Suprapubic skin (tissue), 4 donors: ENCODE measurements at places on chromosomes 6 and 20. TPM values are rescaled to one million over a fixed set of nuclear protein-coding genes. Genes with fewer than 3 reads are reported as not detected.

- no peak for DNase-seq
Measured at GRCh38 chr6:44253307-44254101, 3.8 kb downstream of the SLC35B2 start.

DNA sequence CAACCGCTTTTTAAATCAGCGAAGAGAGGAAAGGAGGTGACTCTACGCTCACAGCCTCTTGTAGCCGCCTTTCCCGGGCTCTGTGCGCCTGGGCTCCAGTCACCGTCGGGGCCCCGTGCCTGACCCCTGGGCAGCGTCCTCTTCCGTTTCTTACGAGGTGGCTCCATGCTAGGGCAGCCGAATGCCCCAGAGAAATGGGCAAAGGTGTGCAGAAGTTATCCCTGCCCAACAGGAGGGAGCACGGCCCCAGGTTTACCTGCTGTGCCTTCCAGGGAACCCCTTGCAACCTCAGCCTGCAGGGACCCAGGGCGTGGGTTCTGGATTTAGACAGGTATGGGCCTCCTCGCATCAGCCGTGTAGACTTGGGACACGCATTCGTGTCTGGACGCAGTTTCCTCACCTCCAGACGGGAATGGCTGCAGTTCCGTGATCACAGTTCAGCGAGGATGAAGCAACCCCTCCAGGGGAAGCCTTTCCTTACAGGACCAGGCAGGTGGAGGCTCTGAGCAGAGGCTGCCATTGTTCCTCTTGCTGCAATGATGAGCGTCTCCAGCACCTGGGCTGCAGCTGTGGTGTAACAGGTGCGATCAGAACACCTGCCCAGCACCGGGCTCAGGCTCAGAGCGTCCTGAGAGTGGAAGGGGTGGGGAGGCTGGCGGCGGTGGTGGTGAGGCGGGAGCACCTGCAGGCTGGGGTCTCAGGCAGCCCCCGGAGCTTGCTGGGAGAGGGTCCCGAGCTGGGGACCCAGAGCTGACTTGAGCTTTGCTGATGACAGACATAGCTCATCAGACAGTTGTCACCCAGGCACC is 81.3 kb upstream of the BHLHE23 start:
- peak; percentile 39 for DNase-seq

- DNase-seq, result no peak
Measured at GRCh38 chr6:53741034-53741823, 53.6 kb upstream of the LRRC1 start.

GRCh38 chr6:6680526-6680925 is 92.0 kb downstream of the LY86 start:
- no peak for DNase-seq

- DNase-seq, result no peak
Measured at GRCh38 chr6:53333439-53334408, 15.0 kb downstream of the ELOVL5 start.

DNA sequence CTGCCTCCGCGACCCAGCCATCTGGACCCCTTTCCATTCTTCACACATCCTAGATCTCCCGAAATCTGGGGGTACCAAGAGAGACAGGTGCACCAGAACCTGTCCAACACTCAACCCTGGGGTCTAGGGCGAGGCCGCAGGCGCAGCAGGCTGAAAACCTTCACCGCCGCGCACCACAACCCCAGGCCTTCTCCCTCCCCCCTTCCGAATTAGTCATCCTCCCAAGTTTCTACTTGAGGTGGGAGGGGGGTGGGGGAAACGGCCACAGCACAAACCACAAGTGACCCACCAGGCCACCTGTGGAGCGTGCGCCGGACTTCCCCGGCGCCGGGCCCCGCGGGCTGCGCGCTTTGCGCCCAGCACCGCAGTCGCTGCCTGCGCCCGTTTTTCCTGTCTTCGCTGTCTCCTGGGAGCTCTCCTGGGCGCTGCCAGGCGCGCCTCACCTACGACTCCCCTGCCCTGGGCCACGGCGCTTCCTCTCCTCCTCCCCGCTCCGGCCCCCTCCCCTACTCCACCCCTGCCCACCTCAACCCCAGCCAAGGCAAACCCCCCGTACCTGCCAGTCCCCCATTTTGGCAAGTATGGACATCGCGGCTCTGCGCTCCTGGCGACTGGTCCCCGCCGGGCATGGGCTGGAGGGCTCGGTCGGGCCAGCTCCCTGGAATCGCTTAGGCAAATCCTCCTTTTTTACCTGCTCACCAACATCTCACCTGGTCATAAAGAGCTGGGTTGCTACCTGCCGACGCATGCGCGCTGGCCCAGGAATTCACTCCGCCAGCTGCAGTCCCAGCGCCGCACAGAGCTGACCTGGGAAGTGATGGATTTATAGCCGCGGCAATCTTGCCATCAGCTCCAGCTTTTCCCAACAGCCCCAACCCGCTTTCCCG is 4.2 kb upstream of the TFAP2A start:
- no peak for DNase-seq

DNA sequence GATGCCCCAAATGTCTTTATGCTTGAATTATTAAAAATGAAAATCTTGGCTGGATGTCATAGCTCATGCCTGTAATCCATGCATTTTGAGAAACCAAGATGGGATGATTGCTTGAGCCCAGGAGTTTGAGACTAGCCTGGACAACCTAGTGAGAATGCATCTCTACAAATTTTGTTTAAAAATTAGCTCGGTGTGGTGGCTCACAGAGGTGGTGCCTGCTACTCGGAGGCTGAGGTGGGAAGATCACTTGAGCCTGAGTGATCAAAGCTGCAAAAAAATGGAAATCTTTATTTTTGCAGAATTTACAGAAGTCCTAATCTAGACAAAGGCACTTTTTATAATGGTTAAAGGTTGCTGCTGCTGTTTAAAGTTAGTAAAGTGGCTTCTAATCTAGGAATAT is 20.0 kb upstream of the COL19A1 start:
- no peak for DNase-seq

GRCh38 chr6:128997880-128998279 is 114.9 kb downstream of the LAMA2 start:
- no peak for DNase-seq

The PGC gene
- not detected for total RNA-seq

GRCh38 chr6:133705731-133706130 is 183.2 kb upstream of the TCF21 start:
- no peak for DNase-seq

DNA sequence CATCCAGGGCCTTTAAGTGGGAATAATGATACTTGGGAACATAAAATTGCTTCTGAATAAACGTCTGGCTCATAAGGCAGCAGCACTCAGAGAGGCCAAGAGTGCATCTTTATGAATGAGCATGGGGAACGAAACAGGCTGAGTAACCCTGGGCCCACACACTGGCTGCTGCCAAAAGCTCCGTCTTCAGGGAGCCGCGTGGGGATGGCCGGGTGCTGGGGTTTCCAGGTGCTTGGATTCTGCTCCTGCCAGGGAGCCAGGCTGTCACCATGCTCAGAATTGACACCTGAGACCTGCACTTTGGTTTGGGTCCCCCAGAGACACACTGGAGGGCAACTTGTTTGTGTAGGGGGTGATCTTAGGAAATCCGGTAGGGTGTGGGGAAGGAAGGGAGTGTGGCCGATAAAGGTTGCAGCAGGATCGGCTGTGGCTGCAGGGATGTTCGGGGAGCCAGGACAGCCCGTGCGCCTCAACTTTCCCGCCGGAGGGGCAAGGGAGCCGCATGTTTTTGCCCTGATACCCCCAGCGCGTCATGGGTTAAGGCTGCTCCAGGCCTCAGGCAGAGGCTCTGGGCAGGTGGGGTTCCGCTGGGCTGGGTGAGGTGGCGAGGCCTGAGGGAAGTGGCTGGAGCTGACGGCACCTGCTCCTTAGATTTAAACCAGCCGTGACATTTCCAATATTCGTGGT is 101.8 kb downstream of the YTHDF1 start:
- peak; percentile 72 for DNase-seq

The FABP7 gene
- total RNA-seq, result 31.5 TPM

The SEMG1 gene
- total RNA-seq, result not detected

The ID4 gene
- total RNA-seq, result 135 TPM

GRCh38 chr6:37713529-37714119 is 15.9 kb upstream of the MDGA1 start:
- no peak for DNase-seq

DNA sequence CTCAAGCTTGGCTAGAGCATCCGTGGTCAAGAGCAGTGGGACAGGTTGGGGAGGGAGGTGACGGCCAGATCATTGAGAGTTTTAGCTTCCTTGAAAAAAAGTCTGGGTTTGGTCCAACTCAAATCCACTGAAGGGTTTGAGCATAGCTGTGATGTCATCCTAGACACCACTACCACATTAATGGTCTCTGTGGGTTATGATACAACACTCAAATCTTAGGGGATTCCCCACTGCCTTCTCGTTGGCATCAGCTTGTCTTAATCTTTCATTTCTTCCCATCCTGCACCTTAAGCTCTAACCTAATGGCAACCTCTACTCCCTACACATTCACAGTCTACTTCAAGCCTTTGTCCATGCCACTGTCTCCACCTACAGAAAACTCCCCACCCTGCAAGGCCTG is 77.3 kb downstream of the BMP6 start:
- no peak for DNase-seq

DNA sequence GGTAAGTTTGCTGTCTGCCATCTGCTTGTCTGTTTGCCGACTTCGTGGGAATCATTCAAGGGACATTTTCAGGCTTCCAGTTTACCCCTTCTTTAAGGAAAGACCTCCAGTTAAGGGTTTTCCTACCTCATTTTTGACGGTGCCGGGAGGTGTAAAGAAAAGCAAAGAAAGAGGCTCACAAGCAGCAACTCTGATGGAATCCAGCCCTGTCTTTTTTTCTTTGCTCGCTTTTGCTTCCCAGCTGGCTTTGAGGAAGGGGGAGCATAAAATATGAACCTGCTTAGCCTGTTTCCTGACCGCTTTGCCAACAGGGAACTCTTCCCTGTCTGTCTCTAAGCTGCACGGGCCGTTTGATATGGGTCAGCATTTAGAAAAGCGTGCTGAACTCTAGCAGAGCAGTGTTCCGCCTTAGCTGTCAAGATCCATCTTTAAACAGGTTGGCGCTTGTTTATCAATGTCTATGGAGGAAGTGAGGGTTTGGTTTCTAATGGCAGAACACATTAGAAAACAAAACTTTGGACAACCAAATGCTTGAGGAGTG is 13.8 kb downstream of the SYTL3 start:
- DNase-seq, result no peak

DNA sequence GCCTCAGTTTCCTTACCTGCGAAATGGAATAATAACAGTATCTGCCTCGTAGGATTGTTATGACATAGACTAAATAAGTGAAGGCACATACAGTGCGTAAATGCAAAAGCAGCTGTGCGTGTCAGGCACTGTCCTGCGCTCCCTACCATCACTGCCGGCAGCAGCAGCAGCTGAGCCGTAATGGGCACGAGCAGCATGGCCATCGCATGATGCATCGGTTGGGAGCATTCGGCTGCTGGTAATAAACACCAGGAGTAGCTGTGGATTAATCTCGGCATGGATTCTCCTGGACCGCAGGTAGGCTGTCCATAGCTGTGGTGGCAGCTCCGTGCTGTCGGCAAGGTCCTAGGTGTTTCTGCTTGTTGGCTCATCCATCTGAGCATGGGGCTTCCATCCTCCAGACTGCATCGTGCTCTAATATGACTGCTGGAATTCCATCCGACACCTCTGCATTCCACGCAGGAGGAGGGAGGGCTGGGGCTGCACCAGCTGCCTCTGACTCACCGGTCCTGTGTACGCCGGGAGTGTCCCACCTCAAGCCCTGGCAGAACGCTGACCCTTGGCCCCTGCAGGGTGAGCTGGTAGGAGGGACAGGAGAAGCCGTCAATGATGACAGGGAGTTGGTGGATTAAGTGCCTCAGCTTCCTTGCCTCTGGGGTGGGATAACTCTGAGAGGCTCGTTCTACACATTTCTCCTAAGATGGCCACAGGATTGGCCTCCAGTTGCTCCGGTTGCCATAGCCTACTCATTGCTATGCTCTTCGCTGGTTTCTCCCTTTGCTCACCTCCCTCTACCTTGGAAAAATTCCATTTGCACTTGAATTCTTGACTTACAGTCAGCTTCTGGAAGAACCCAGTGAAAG is 100.9 kb upstream of the PMEPA1 start:
- no peak for DNase-seq

- DNase-seq, result no peak
Measured at GRCh38 chr20:33663161-33664084, 1.3 kb downstream of the C20orf144 start.

DNA sequence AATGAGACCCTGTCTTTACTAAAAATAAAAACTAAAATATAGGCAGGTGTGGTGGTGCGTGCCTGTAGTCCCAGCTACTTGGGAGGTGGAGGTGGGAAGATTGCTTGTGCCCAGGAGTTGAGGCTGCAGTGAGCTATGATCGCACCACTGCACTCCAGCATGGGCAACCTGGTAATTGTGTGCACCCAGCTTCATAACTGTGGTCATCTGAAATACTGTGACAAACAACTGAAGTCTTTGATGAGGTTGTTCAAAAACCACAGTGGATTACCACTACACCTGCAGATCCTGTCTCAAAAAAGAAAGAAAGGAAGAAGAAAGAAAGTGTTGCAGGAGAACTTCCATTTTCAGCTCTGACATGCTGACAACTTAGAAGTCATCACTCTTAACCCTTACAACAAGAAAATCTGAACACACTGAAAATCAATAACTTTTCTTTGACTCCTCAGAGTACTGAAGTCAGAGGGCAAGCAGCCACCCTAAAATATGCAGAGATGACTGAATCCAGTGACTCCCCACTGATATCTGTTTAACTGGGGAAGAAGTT is 13.8 kb upstream of the ZBP1 start:
- no peak for DNase-seq

DNA sequence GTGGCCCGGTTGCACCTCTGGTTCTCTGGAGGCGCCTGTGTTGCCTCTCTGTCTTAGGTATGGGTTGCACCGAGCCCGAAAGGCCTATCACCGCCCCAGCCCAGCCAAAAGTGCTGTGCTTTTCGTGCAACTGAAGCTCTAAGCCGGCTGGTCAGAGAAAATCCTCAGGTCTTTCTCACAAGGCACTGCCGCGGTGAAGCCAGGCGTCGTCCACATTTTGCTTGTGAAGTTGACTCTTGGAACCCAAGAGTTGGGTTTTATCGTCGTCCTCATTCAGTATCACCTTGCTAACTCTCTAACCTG is 726 bp upstream of the EMILIN3 start:
- DNase-seq, result no peak

- DNase-seq, result no peak
Measured at GRCh38 chr6:30676660-30677285, 4.0 kb upstream of the DHX16 start.

DNA sequence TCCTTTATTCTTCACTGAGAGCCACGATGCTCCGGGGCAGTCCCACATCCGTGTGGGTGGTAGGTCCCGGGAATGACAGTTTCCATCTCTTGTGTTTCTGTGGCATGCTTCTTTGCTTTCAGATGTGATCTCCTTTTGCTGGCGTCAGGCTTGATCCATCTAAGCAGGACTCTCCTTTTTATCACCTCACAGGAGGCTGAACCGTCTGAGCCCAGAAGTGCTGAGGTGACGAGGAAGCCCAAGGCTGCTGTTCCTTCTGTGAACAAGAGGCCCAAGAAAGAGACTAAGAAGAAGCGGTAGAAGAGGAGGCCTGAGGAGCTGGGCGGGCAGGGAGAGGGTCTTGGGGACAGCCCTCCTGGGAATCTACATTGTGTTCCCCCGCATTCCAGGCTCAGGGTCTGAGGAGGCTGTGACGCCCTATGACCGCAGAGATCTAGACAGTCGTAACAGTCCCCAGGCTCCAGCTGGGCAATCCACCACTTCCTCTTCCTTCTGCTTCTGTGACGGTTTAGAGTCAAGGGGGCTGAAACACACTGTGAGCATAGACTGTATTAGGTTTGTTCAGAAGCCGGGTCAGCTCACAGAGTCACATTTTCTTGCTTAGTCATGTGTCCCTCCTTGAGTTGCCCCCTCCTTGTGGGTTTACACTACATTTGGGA is 26.8 kb downstream of the MANBAL start:
- DNase-seq, result no peak

- no peak for DNase-seq
Measured at GRCh38 chr20:11902285-11902697, 15.4 kb upstream of the BTBD3 start.

The IL17F gene
- total RNA-seq, result not detected
